ENCODE measurements at places on chromosomes 2 and 18.

GRCh38 chr18:45566025-45566740, 49.1 kb upstream of the SLC14A2 start:
- DNase-seq: no peak

DNA sequence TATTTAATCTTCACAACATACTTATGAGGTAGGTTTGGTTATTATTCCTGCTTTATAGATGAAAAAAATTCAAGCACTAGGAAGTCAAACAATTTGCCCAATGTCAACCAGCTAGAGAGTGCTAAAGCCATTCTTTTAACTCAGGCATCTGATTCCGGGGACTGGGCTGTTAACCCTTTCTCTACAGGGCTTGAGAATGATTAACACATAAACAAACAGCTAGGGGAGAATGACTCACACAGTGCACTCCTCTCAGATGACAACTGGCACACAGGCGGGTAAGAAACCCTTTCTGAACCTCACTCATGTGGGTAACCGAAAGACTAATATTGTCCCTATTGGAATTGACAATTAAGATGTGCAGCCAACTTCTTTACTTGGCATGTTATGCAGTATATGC, 86.3 kb upstream of the FSHR start:
- DNase-seq: no peak

- no peak for DNase-seq
Measured at GRCh38 chr2:124886216-124886615, 861.1 kb downstream of the CNTNAP5 start.

DNA sequence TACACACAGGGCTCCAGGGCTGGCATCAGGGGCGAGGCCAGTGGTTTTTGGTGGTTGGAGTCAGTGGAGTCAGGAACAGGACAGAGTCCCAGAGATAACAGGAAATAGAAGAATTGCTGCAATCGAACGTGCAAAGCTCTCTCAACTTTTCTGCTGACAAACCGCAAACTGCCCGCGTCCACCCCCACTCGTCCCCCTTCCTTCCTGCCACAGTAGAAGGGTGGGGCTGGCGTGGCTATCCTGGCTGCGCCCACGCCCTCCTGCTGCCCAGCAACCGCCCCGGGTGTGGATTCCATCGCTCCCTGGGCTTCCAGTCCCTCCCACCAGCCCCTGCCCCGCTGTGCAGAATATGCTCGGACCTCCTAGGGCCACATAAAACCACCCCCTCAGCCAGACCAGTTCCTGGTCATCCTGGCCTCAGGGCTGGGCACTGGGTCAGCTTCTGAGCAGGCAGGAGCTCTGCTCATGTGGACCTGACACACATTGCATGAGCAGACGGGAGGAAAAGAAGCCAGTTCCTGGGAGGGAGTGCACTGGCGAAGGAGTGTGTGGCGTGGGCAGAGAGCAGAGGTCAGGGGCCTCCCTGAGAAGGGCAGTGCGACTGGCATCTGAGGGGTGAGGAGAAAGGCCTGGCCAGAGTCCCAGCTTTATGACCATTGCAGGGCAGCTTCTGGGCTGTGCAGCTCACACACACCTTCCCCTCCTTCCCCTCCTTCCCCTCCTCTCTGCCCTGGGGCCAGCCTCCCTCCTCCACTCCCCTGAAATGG, 85.4 kb upstream of the ATG16L1 start:
- no peak for DNase-seq

GRCh38 chr2:16817305-16818202, 151.9 kb upstream of the CYRIA start:
- no peak for DNase-seq

- no peak for DNase-seq
Measured at GRCh38 chr2:232315049-232315922, 63.3 kb upstream of the ALPP start.

DNA sequence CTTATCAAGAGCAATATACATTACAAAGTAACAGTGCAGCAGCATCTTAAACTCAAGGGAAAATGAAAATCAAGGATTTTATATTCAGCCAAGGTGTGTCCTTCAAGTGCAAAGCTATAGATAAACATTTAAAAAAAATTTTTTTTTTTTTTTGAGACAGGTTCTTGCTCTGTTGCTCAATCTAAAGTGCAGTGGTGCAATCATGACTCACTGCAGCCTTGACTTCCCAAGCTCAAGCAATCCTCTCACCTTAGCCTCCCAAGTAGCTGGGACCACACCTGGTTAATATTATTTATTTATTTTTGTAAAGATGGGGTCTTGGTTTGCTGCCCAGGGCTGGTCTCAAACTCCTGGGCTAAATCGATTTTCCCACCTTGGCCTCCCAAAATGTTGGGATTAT, 9.0 kb downstream of the CDKL4 start:
- no peak for DNase-seq

- DNase-seq: no peak
Measured at GRCh38 chr2:171008550-171009205, 79.6 kb downstream of the GORASP2 start.

GRCh38 chr2:241020629-241021190, 22.3 kb downstream of the SNED1 start:
- no peak for DNase-seq

- no peak for DNase-seq
Measured at GRCh38 chr18:3605486-3605952, 155.5 kb downstream of the TGIF1 start.

DNA sequence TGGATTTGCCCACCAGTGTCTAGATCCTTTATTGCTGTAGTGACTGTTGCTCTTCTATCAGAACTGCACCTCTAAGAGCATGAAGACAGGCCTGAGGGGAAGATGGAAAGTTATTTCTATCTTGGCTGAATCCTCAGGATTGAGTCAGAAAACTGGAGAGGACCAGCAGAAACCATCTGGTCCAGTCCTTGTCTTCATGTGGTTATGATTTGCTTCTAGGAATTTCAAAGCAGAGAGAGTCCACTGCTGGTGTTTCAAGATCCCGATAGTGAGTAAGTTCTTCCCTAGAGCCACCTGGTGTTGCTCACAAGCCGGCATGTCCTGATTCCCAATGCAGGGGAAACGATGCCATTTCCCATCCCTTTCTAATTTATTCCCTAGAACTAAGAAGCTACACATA, 84.2 kb downstream of the NCKAP5 start:
- no peak for DNase-seq

DNA sequence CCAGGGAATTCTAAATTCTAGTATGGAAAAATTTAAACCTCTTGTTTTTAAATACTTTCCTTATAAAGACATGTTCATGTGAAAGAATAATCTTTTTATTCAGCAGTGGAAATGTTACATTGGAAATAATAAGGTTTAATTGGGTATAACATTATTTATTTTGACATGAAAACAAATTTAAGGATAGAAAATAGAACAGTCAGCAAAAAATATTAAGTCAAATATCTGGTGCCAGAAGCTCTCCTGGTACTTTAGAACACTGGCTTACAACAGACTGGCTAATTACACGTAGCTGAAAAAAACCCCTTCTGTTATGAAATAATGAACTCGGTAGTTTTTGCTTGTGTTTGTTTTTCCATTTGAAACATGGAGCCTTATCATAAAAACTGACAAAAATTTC, 447.9 kb downstream of the DSEL start:
- no peak for DNase-seq

All from NCI-H1417 treated with DMSO at 0.1 percent for 48 hours (cell line).